ENCODE measurements at places on chromosomes 11 and 22. TPM values are rescaled to one million over a fixed set of nuclear protein-coding genes. Genes with fewer than 3 reads are reported as not detected.

Gene TMEM191C
- total RNA-seq, result 3.2 TPM

Gene TRIM21
- total RNA-seq, result 11.2 TPM

Gene OR4A16
- not detected for total RNA-seq

Gene FGF19
- total RNA-seq, result not detected

Gene OR8D4
- total RNA-seq, result not detected

Gene GPHA2
- total RNA-seq, result not detected

Gene SLC16A8
- not detected for total RNA-seq

Gene RAB1B
- 88.1 TPM for total RNA-seq

Gene RASL10A
- 23.3 TPM for total RNA-seq

Gene OR10D3
- total RNA-seq, result not detected

Gene MRGPRE
- not detected for total RNA-seq

Gene TTC9C
- total RNA-seq, result 75.1 TPM

Measured in OCI-LY7 (cell line).